GM18507 (cell line): ENCODE measurements at places on chromosomes 13 and 19.

DNA sequence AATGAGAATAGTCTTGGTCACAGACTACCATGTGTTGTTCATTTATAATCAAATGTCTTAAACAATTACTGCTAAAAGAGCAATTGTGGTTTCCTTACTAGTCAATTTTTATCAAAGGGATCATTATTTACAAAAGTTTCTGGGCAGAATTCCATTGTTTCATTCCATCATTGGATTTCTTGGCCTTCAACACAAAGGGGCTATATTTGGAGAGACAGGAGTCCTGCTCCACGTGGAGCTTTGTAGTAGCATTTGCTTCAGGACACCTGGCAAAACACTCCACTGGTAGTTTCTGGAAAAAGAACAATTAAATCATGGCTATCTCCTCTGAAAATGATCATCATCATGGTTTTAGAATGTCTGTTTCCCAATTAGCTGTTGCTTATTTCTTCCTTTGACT lies 22.3 kb upstream of the STARD13 start:
- no peak for DNase-seq

DNA sequence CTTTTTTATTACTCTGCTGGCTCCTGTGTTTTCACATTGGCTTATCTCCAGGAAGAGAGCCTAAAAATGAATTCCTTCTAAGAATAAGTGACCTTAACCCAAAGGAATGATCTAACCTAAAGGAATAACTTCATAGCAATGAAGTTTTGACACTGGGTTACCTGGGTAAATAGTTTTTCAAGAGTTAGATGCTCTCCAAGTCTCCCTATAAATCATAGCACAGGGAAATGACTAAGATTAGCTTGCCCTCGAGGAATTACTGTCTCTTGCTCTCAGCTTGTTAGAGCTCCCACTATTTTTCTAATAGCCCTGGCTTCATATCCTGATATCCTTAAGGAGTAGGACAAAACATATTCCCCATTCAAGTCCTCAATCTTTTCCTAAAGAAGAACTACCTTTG lies 66.3 kb downstream of the SPRY2 start:
- no peak for DNase-seq

- no peak for DNase-seq
These were observed 160.1 kb downstream of the COG6 start for GRCh38 chr13:39815345-39816111.

DNA sequence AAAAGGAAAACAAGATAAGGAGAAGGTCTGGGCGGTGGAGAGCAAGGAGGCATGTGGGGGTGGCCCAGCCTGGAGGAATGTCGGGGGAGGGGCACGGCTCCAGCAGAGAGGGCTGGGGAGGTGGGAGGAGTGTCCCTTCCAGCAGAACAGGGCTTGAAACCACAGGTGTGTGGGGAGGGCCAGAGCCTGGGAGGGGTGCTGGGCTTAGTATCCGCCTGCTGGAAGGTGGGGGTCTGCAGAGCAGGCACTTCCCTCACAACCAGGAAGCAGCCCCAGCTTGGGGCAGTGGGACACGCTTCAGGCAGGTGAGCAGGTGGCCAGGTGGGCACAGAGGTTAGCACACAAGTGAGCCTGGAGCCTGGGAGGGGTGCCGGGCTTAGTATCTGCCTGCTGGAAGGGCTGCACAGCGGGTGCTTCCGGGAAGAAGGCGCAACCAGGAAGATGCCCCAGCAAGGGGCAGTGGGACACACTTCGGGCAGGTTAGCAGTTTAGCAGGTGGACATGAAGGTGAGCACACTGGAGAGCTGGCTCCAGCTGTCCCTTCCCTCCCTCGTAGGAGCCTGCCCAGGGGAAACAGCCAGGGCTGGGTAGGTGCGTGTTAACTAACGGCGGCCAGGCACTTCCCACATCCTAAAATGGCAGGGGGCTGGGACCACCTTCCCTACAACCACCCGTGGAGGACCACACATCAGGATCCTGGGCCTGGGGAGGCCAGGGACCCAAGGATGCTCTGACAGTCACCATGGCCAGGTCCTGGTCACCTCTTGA lies 3.0 kb downstream of the GAS6 start:
- no peak for DNase-seq

- DNase-seq: no peak
These were observed 55.9 kb downstream of the STARD13 start for GRCh38 chr13:33229446-33230177.

- no peak for DNase-seq
These were observed 78.9 kb upstream of the OLFM4 start for GRCh38 chr13:52949742-52950141.

GRCh38 chr19:48319647-48320541 lies 5.5 kb upstream of the EMP3 start:
- no peak for DNase-seq

DNA sequence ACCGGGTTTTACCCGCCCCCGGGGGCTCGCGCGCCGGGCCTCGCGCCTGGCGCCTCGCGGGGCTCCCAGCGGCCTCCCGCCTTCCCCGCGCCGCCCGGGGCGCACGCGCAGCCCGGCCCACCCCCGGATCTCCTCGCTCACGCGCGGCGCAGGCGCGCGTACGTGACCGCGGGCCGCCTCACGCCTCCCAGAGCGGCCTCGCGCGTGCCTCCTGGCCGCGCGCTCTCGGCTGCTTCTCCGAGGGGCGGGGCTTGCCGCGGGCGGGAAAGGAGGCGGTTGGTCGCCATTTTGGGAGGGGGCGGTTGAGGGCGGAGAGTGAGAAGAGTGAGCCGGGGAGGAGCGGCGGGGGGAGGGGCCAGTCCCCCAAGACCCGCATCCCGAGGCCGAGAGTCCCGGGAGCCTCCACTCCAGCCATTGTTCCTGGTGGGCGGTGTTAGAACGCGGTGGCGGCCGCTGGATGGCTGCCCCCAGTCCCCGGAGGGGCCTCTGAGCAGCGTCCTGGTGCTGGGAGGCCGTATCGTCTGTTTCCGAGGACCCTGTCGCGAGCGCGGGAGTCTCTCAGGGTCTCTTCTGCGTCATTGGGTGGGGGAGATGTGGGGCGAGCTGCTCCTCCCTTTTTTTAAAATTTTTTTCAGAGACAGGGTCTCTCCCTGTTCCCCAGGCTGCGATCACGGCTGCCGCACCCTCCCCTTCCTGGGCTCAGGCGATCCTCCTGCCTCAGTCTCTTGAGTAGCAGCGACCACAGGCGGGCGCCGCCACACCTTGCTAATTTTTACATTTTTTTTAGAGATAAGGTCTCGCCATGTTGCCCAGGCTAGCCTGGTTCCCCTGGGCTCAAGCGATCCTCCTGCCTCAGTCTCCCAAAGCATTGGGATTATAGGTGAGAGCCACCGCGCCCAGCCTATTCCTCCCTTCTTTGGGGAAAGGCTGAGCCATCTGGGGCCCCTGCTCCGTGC lies at the start of gene ZNF541:
Gene ZNF541 (minus strand): TSS at position 78 of the 956 bp plus-strand sequence. CDS start 17,292 bp downstream, outside the sequence.
- no peak for DNase-seq

DNA sequence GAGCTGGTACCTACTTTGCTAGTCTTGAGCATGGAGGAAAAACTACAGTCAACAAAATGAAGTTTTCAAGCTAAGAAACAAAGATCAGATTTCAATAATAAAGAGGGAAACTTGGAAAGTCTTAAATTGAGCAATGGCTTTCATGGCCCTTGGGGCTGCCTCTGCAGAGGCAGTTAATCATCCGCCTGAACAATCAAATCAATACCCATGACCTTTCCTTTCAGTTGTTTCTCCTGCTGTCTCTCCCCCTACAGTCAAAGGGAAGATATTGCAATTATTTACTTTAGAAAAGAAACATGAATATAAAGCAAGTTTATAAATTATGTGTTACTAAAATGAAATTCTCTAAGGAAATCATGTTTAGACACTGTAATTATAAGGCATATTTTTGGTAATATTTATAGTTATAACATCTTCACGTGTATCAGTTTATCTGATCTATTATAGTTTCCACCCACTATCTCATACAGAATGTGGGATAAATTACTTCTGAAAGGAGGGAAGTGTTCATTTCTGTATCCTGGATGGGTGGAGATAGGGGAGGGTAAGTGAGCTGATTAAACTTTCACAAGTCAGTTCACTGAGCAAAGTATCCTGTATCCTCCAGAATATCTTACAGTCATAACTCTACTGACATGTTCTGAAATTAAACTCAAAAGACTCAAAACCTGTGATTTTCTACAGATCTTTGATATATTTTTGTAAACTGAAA lies 72.4 kb upstream of the TSC22D1 start:
- DNase-seq: no peak

GRCh38 chr19:17888260-17888659 lies 16.5 kb downstream of the SLC5A5 start:
- DNase-seq: no peak

- no peak for DNase-seq
These were observed 569 bp downstream of the LCP1 start for GRCh38 chr13:46181377-46181839.

DNA sequence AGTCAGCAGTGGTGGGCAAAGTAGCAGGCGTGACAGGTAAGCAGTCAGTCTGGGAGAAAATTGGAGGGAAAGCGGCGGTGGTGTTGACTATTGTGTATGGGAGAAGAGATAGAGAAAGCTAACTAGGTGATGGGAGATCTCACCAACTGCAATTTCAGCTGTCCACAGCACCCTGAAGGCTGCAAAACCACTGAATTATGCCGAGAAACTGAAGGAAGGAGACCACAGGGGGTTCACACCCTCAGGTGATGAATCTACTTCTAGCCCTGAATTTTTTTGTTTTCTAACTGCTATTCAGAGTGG lies 631.5 kb downstream of the UQCRFS1 start:
- DNase-seq: no peak

DNA sequence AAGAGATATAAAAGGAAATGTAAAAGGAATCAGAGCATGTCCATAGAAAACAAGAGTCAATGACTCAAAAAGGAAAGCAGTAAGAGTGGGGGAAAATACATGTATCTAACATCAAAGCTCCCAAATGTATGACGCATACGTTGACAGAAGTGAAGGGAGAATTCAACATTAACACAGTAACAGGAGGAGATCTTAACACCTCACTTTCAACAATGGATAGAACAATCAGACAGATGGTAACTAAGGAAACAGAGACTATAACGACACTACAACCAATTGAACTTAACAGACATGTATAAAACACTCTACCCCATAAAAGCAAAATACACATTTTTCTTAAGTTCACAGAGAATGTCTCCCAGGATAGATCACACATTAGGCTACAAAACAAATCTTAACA lies 774.8 kb upstream of the ARGLU1 start:
- no peak for DNase-seq

DNA sequence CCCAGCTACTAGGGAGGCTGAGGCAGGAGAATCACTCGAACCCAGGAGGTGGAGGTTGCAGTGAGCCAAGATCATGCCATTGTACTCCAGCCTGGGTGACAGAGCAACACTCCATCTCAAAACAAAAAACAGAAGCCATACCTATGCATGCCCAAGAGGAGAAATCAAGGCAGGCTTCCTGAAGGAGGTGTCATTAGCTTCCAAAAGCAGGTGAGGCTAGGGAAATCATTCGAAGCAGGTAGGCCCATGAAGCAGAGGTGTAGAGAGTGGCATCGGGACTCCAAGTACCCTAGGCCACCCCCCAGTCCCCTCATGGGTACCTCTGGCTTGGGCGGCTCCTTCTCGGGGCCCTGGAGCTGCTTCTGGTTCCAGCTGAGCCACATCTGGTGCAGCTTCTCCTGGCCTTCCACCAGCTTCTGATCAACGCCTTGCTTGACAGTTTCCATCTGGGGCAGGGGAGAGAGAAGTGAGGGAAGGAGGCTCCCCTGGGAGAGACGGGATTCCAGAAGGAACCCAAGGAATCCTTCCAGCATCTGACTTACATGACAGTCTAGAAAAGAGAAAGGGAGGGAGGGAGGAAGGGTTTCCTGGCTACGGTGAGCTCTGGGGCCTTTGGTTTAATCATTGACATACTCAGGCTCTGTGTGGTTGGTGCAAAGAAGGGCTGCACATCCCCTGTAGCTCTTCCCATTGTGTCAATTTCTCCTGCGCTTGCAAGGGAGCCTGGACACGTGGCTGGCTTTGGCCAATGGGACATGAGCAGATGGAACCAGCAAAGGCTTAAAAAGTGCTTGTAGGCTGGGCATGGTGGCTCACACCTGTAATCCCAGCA lies 13.1 kb upstream of the TICAM1 start:
- no peak for DNase-seq

GRCh38 chr19:3801412-3802096 lies 15.4 kb upstream of the MATK start:
- DNase-seq: no peak

GRCh38 chr13:46288570-46289259 lies 77.0 kb downstream of the LRRC63 start:
- peak; percentile 14 for DNase-seq

- no peak for DNase-seq
These were observed 25.9 kb downstream of the RXFP2 start for GRCh38 chr13:31765138-31765785.

DNA sequence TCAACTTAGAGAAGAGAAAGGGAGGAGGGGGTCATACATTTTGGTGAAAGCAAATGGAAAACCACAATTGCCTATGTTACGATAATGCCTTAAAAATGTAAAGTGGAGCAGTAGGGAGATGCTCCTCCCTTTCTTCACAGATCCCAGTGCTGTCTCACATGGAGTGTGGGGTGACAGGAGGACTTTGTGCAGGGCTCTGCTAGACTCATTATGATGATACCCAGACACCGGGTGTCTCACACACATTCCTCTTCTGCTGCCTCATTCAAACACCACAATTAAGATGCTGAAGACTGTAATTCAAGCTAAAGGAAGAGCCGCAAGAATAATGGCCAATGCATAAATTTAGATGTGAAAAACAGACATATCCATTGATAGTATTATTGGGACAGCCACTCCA lies 150.6 kb downstream of the LHFPL6 start:
- DNase-seq: no peak

DNA sequence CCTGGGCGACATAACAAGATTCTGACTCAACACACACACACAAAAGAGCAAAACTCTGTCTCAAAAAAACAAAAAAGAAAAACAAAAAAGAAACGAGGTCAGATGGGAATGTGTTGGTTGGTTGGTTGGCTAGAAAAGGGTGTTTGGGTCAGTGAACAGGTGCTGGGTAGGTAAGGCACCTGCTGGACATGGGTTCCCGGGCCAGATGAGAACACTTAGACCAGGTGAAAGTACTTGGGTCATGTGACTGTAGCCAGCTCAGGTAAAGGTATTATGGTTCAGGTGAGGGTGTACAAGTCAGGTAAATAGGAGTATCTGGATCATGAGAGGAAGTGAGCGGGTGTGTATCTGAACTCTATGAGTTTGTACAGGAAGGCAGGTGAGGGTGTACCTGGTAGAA lies 14.5 kb upstream of the ZNF414 start:
- DNase-seq: no peak

- DNase-seq: no peak
These were observed 113.0 kb downstream of the TEX26 start for GRCh38 chr13:31045286-31046081.
